Stimulated activated CD8-positive, alpha-beta memory T cell treated with anti-CD3 and anti-CD28 coated beads, Interleukin-7, amount 100 ng/mL, for 1 hour (primary cell): ENCODE measurements at places on chromosomes 3 and 15.

DNA sequence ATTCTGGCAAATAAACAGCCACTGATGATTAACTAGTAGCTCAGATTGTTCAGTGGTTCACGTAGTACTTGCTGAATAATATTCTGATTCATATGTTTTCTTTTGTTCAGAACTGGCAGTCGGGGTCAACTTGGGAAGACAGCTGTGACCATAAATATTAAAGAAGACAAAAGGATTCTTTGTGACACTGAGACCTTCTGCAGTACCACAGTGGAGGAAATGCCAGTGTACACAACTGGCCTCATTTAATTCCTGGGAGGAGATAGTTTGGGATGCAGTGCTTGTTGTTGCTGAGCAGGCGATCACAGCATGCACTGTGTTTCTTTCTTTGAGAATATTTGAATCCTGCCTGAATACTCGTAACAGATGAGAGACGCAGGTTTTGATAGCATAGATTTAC lies 26.7 kb upstream of the MCF2L2 start:
- no peak for DNase-seq

DNA sequence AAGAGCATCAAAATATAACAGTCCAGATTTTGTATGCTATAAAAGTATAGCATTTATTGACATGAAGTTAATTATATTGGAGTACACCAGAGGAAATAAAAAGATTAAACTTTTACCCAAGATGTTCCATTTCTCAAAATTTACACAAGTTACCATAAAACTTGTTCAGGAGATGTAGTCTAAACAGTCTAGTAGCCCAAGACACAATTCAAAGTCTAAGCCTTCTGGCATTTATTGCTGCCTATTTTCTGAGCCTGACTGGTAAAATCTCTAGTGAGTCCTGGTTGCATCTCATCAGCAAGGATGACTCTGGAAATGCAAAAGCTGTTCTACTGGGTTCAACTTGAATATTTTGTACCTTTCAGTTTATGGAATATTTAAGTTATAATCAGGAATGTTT lies 468.7 kb downstream of the PDCD6IP start:
- DNase-seq = no peak

GRCh38 chr3:170137986-170138385 lies 43.5 kb downstream of the PHC3 start:
- DNase-seq = no peak

DNA sequence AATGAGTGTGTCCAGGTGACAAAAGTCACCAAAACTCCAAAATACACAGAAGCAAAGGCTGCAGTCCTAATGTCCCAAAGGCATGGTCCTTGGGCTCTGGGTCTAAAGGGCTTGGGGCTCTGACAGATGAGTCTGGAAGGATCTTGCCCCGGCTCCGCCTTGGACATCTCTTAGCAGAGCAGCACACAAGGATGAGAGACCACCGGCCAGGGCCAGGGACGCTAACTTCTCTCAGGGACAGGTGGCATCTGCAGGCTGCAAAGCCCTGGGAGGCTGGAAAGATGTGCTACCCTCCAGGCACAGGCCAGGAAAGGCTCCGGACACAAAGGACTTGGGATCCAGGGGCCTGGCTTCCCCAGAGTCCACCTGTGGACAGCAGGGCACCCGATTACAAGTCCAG lies 14.1 kb upstream of the SHISA5 start:
- DNase-seq = no peak

GRCh38 chr3:157408499-157409149 lies 28.0 kb upstream of the PTX3 start:
- no peak for DNase-seq
